ENCODE measurements at places on chromosomes 6 and 20.

GRCh38 chr20:1298888-1299511, 29.9 kb downstream of the SDCBP2 start:
- no peak for DNase-seq

DNA sequence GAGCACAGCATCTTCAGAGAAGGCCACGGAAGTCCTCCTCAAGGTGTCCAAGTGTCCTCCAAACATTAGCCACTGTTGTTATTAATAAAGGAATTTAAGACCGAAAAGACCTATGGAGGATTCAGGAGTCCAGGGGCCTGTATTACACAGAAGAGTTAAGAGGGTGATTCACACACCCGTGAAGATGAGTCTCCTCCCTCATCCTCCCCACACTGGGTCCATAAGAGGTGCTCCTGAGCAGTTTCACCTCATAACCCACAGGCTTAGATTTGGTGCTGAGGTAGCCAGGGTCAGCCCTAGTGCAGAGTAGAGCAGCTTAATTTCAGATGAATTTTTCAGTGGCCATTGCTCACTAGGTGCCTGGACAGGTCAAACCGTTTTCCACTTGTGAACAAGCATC, 65.3 kb downstream of the PRR18 start:
- DNase-seq, result no peak

- DNase-seq, result no peak
These were observed 29.5 kb upstream of the ILRUN start for GRCh38 chr6:34726055-34726454.

DNA sequence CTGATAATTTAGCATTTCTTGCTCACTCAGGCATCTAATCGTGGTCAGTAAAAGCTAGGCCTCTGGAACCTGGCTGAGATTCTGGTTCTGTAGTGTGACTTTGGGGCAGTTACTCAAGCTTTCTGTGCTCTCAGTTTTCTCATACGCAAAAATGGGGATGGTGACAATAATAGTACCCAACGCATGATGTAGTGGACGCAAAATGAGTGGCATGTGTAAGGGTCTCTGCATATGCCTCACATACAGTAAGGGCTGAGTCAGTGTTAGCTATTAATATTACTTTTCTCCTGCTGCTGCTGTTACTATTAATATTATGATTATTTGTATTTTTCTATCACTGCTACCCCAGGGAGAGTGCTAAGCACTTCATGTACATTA, 686 bp downstream of the GINS1 start:
- no peak for DNase-seq

DNA sequence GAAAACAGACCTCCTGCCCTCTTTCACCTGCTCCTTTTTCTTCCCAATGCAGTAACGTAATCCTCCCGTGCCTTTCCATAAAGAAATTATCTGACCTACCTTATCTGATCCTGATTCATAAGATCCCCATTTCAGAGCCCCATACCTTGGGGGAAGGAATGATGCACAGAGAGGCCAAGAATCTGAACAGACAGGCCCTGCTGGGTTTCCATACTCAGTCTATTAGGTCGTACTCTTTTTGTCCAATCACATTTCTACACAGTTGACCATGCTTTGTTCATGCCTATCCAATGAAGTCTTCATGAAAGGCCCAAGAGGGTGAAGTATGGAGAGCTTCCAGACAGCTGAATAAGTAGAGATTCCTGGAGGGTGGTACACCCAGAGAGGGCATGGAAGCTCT, 25.3 kb downstream of the SRPK1 start:
- no peak for DNase-seq
